Activated effector memory CD4-positive, alpha-beta T cell treated with Interleukin-2 at 50 U/mL for 16 hours (primary cell): ENCODE measurements at places on chromosomes 13 and 19.

- peak; percentile 65 for DNase-seq
These were observed 977 bp downstream of the IRGQ start for GRCh38 chr19:43594710-43595604.

- peak; percentile 84 for DNase-seq
These were observed at the start of gene ZNF626 for GRCh38 chr19:20661150-20661819. TSS of gene ZNF626 (minus strand) at chr19:20661571. CDS start at chr19:20661446, 125 bp downstream.

DNA sequence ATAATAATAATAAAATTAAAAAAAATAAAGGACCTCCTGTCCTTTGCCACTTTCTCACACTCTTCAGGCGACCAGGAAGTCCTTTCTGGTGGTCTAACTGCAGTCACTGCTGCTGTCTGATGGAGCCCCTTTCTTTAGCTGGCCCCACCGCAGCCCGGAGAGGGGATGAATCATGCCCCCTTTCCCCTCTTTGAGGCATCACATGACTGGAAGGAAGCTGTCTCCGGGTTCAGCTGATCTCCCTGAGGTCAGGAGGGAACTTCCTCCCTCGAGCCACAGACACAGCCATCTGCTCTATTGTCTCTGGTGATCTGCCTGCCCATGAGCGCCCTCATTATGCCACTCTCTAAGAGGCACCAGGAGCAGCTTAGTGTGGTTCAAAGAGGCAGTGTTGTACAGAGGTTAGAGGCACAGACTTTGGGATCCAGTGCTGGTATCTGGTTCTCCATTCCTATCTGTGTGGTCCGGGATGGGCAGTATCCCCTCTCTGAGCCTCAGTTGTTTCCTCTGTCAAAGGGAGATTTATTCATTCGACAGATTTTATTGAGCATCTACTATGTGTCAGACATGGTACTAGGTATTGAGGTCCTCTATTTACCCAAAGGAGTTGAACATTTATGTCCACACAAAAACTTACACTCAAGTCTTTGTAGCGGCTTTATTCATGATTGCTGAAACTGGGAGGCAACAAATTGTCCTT, 30.0 kb downstream of the VAV1 start:
- peak; percentile 45 for DNase-seq

- DNase-seq, result no peak
These were observed 24.1 kb downstream of the MICU2 start for GRCh38 chr13:21579754-21580316.

DNA sequence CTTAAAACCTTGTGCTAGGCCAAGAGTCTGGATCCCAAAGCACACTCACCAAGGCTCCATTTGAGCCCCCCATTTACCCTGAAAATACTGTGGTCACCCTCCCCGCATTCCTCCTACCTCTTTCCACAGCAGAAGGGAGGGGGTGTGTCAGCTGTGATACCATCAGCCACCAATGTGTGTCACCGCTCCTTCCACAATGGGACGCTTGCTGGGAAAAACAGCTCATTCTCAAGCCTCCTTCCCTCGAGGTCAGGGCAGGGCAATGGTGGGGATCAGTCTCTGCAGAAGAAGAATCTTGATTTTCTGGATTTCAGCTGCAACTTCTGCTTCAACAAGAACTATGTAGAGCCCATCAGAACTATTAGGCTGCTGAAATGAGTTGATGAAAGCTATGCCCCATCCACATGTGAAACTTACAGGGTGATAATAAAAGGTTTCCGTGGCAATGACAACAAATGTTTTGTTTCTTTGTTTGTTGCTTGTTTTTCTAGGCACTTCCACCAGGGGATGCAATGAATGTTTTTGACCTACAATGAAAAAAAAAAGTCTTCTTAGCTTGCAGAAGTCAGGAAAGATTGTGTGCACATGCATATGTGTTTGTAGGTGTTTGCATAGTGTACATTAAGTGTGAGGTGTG, 26.4 kb upstream of the ZNF507 start:
- DNase-seq, result no peak

GRCh38 chr19:35154525-35155406, at the start of gene FXYD5:
TSS of gene FXYD5 (plus strand) at chr19:35154735. CDS start at chr19:35155551, 816 bp downstream.
- DNase-seq, result peak; percentile 63

- no peak for DNase-seq
These were observed 55.6 kb upstream of the PEG3 start for GRCh38 chr19:56896095-56896494.

- DNase-seq, result no peak
These were observed 43.0 kb downstream of the METTL21C start for GRCh38 chr13:102651892-102652291.

GRCh38 chr19:33731881-33732280, 64.8 kb upstream of the KCTD15 start:
- DNase-seq, result no peak

- no peak for DNase-seq
These were observed 123.0 kb downstream of the KDM4B start for GRCh38 chr19:5091684-5092480.

DNA sequence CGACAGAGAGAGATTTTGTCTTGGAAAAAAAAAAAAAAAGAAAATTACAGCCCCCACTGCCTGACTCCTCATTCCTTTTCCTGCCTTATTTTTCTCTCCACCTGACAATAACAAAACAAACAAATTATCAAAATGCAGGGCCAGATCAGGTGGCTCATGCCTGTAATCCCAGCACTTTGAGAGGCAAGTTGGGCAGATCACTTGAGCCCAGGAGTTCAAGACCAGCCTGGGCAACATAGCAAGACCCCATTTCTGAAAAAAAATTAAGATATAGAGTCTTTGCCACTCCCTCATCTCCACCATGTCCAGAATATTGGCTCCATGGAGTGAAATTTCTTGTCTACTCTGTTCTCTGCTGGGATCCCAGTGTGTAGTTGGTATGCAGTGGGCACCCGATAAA, 7.2 kb downstream of the CERS4 start:
- no peak for DNase-seq

- no peak for DNase-seq
These were observed 59.8 kb upstream of the C1QTNF9 start for GRCh38 chr13:24249624-24250023.

GRCh38 chr19:20079476-20079875, 1.7 kb downstream of the ZNF90 start:
- no peak for DNase-seq

- no peak for DNase-seq
These were observed 73.4 kb downstream of the CBY2 start for GRCh38 chr13:45775401-45775963.

GRCh38 chr13:111397202-111397880, 76.9 kb downstream of the TEX29 start:
- DNase-seq, result no peak

- no peak for DNase-seq
These were observed 984 bp downstream of the SIX5 start for GRCh38 chr19:45767881-45768654.

DNA sequence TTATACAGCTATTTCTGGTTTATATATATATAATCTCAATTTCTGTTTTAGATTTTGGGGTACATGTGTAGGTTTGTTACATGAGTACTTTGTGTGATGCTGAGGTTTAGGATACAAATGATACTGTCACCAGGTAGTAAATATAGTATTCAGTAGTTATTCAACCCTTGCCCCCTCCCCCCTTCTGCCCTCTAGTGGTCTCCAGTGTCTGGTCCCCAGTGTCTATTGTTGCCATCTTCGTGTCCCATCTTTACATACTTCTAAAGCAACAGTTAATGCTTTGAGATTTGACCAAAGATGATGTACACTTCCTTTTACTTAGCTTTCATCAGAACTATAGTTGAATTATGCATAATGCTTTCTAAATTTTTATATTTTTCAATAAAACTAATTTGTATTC, 1623.4 kb upstream of the PRR20A start:
- DNase-seq, result no peak

GRCh38 chr19:13459351-13459750, 46.9 kb downstream of the CACNA1A start:
- DNase-seq, result no peak

GRCh38 chr13:89750371-89750770, 1597.1 kb upstream of the MIR17HG start:
- DNase-seq, result no peak

DNA sequence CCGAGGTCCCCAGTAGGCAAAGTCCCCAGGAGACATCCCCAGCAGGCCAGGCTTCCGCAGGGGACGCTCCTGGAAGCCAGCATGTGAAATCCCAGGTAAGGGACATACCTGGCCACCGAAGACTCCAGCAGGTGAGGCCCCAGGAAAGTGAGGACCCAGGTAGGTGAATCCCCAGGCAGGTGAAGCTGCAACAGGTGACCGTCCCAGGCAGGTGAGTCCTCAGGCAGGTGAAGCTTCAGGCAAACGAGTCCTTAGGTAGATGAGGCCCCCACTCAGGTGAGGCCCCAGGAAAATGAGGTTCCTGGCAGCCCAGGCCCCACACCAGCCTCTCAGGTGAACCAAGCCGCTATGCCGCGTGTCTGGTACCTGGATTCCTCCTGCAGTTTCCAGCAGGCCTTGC, 8.3 kb downstream of the FUT6 start:
- DNase-seq, result no peak

DNA sequence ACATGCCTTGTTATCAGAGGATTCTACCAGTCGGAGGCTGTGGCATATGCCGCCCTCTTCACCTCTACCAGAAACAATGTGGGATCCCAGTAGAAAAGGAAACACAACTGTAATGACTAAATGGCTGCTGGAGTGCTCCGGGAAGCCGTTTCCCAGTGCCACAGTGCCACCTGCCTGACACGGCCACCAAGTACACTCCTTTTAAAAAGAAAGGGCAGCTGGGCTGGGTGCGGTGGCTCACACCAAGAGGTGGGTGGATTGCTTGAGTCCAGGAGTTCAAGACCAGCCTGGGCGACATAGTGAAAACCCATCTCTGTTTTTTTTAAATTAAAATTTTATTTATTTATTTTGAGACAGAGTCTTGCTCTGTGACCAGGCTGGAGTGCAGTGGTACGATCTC, 67.3 kb downstream of the TRPM4 start:
- no peak for DNase-seq

- no peak for DNase-seq
These were observed 73.3 kb downstream of the KLF2 start for GRCh38 chr19:16397791-16398529.

- no peak for DNase-seq
These were observed 80.1 kb downstream of the DCLK1 start for GRCh38 chr13:36051082-36051481.

DNA sequence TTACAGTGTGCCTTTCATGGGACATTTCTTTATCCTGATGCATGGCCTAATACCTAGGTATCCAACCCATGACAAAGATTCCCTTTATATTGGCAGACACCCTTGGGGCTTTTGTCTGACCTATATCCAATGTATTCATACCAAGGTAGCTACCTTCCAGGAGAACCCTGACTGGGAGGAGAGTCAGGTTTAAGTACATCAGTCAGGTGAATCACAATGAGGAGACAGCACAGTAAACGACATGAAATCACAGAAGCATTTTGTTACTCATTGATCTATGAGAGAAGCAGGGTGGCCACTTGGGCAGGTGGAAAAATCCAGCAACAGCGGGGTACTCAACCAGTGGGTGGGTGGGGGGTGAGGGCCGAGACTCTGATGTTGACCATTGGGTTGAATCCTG, 527.4 kb upstream of the ATXN8OS start:
- DNase-seq, result no peak

DNA sequence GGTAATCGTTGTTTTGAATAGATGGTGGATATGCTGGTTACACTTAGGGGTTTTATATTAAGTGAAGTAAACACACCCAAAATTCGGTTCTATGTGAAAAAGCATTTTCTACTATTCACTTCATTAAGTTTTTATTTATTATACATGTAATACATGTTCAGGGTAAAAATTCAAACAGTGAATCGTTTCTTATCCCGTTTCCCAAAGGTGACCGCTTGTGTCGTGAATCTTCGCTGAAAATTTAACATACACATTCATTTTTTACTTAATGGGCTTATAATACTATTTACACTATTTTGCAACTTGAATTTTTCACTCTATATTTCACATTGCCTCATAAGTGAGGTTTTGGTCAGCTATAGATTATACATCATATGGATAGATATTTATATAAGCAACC, 24.5 kb downstream of the IPO5 start:
- no peak for DNase-seq

DNA sequence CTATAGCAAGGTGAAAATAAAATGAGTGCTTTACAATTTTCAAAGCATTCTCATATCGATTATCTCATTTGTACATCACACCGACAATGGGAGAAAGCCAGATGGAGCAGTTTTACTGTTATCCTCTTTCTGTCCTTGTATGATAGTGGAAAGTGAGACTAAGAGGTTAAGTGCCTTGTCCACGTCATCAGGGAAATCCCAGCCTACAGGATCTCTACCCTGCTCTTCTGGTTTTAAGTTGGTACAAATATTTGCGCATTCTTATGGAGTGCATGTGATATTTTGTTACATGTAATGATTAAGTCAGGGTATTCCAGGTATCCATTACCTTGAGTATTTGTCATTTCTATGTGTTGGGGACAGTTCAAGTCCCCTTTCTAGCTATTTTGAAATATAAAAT, 12.4 kb upstream of the ENOX1 start:
- DNase-seq, result no peak

- DNase-seq, result no peak
These were observed 9.0 kb downstream of the LSM14A start for GRCh38 chr19:34181111-34181864.

GRCh38 chr13:35957241-35957731, 173.9 kb downstream of the DCLK1 start:
- DNase-seq, result no peak

GRCh38 chr19:12801466-12802266, at the start of the genes PRDX2 and THSD8:
TSS of gene PRDX2 (minus strand) at chr19:12801800. CDS start at chr19:12801261, 539 bp downstream.
TSS of gene THSD8 (plus strand) at chr19:12802069. CDS start at chr19:12802072, 3 bp downstream.
- DNase-seq, result peak; percentile 75

- DNase-seq, result no peak
These were observed 10.6 kb downstream of the CLC start for GRCh38 chr19:39727070-39727800.

DNA sequence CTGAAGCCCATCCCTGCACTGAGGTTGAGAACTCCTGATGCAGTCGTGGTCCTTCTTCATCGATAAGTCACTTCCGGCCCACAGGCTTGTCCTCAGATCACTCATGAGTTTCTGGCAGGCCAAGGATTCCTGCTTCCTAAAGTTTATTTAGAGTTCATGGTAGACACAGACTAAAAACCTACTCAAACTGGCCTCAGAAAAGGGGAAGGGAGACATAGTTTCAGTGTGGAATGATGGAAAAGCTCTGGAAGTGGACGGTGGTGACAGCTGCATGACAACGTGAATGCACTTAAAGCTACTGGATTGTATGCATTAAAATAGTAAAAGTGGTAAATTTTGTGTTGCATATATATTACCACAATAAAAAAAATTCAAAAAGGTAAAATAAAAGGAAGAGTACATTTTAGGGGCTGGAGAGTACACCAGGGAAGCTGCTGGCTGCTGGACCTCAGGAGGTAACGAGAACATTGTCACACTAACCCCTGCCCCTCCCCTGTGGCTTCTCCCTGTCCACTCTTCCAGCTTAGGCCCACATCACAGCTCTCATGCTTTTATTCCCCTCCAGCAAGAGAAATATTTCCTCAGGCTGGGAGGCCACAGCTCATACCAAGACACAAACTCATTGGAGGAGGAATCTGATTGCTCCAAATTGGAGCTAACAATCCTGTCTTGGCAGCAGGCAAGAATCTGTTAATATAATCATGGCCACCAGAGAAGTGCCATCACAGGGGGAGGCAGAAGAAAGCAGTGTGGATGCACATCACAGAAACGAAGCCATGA, 741.0 kb downstream of the UQCRFS1 start:
- no peak for DNase-seq
